ENCODE measurements at places on chromosomes 2 and 18.
A peak's percentile ranks its signal among the peaks of the same experiment; 100 is the strongest.

GRCh38 chr18:38551881-38552280 lies 986.3 kb upstream of the CELF4 start:
- no peak for DNase-seq

DNA sequence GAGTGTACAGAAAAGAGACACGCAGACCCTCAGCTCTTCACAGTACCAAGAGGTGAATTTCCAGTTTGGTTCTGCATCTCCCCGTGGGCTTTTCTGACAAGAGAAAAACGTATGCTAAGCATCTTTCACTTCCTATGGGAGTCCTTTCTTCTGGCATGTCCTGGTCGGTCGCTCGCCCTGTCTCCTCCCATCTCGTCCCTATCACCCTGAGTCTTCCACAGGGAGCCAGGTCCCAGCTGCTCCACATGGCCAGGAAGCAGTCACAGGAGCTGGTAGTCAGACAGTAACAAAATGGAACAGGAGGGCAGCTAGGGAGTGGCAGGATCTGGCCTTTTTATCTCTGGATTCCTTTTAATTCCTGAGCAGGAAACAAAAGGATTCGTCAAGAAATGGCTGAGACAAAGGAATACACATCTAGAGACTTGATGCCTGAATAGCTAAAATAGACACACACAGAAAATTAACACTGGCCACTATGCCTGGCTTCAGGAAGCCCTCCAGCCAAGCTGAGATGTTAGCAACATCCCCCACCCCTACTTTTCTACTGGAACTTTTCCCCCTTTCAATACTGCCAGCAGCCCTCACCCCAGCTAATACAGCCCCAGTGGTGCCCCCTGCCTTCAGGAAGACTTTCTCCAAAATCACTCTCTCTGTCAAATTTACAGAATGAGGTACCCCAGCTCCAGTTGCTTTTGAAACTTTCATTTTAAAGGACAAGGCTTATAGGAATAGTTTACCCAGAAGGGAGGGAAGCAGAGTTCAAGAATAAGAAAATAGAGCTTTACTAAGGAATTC lies 136.1 kb downstream of the DNER start:
- no peak for DNase-seq

GRCh38 chr2:222869252-222869560 lies 8.4 kb downstream of the ACSL3 start:
- no peak for DNase-seq

DNA sequence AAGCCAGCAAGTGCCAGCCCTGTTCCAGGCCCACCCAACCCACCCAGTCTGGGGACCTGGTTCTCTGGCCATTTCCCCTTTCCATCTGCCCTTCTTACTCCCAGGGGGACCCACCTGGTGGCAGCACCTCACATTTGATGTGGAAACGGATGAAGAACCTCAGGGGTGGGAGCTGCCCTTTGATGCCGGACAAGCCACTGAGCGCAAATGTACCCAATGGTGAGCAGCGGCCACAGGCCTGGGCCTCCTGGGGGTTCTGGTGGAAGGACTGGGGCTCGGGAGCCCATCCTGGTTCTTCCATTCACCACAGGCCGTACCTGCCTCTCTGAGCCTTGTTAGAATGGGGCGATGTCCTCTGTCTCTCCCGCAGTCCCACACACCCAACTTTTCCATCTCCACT lies 84.7 kb downstream of the EPAS1 start:
- DNase-seq = peak; percentile 39

DNA sequence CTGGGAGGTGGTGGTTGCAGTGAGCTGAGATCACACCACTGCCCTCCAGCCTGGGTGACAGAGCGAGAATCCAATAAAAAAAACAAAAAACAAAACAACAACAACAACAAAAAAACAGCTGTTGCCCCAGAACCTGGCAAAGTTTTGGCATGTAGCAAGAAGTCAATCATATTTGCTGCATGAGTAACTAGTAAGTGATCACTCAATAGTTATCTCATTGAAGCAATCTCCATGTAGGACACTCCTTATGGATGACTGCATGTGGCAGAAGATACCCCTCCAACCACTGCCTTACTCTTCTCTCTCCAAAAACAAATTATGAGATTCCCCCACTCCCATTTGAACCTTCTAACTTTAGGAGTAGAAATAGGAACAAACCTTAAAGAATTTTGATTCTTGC lies 113.7 kb downstream of the TTC27 start:
- DNase-seq = no peak

- no peak for DNase-seq
These were observed 254.9 kb upstream of the SIX3 start for GRCh38 chr2:44686561-44686960.

DNA sequence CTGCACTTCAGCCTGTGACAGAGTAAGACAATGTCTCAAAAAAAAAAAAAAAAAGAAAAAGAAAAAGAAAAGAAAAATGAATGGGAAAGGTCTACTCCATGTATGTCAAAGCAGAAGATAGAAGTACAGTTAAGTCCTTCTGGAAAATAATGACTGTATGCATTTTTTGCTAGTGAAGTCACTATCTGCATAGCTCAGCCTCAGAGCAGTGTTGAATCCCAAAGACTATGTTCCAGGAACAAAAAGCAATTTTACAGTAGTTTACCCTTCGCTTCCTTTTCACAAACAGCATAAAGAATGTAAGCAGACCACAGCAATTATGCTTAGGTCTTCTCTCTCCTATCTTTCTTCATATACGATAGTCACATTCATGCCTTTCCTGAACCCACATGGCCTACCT lies 497.4 kb downstream of the CMPK2 start:
- no peak for DNase-seq

- DNase-seq = no peak
These were observed 1.4 kb downstream of the PARD6G start for GRCh38 chr18:80245781-80246444.

- no peak for DNase-seq
These were observed 73.7 kb downstream of the ZRANB3 start for GRCh38 chr2:135457279-135457678.

- no peak for DNase-seq
These were observed 163.5 kb upstream of the FBXO11 start for GRCh38 chr2:48069769-48070168.

DNA sequence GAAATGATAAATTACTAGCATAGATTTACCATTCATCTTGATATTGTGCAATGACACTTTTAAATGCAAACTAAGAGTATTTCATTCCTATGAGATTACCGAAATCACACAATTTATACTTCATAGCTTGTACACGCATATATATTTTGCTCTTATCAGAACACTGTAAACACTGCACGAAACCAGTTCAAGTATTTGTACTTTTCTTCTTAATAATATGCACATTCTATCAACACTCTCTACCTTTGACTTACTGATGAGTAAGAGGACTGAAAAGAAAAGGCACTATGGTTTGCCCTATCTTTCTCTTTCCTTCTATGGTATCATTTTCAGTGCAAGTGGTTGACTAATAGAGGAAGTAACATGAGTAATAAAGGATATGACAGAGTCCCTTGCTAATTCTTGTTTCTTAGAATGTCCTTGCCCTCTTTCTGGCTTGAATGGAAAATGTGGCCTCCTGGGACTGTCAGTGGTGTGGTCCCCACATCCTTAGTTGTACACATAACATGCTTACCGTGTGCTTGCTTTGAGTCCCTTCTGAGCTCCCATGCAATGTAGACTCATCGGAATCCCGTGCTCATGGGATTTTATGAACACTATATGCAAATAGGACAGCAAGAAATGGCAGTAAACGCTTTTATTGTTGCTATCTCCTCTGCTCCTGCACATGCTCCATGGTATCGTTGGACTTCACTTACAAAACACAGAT lies 363.5 kb upstream of the TNP1 start:
- DNase-seq = no peak

DNA sequence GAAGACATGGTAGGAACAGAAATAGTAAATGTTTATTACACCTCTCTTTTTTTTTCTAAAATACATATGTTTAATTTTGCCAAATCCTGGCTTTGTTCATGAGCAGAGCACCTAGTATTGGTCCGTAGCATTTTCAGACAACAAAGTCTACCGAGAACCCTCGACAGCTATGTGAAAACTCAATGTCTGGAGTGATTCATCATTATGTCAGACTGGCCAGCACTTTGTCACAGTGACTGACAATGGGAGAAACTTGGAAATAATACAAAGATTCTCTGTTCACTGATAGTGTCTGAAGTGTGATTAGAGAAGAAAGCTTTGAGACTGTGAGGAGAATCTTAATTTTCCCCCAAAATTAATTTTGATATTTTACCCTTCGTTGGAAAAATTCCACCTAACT lies 143.0 kb downstream of the HNMT start:
- DNase-seq = no peak

DNA sequence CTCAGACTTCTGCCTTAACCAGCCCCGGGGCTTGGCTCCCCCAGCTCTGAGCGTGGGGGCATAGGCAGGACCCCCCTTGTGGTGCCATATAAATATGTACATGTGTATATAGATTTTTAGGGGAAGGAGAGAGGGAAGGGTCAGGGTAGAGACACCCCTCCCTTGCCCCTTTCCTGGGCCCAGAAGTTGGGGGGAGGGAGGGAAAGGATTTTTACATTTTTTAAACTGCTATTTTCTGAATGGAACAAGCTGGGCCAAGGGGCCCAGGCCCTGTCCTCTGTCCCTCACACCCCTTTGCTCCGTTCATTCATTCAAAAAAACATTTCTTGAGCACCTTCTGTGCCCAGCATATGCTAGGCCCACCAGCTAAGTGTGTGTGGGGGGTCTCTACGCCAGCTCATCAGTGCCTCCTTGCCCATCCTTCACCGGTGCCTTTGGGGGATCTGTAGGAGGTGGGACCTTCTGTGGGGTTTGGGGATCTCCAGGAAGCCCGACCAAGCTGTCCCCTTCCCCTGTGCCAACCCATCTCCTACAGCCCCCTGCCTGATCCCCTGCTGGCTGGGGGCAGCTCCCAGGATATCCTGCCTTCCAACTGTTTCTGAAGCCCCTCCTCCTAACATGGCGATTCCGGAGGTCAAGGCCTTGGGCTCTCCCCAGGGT lies 5.5 kb downstream of the CTDSP1 start:
- no peak for DNase-seq

- DNase-seq = peak; percentile 6
These were observed 6.2 kb downstream of the ARMC9 start for GRCh38 chr2:231204581-231204980.
